Pancreas (tissue), 10 donors: ENCODE measurements at places on chromosomes 3 and 15. TPM values are rescaled to one million over a fixed set of nuclear protein-coding genes. Genes with fewer than 3 reads are reported as not detected.

- H3K36me3 ChIP-seq: no peaks in the 10 kb centered on the region
- no peak overlapping the region for H3K4me3 ChIP-seq
- no peak overlapping the region for H3K27ac ChIP-seq
- H3K4me1 ChIP-seq: no peaks in the 10 kb centered on the region
Measured at GRCh38 chr3:34011171-34012101, 213.0 kb downstream of the PDCD6IP start.

DNA sequence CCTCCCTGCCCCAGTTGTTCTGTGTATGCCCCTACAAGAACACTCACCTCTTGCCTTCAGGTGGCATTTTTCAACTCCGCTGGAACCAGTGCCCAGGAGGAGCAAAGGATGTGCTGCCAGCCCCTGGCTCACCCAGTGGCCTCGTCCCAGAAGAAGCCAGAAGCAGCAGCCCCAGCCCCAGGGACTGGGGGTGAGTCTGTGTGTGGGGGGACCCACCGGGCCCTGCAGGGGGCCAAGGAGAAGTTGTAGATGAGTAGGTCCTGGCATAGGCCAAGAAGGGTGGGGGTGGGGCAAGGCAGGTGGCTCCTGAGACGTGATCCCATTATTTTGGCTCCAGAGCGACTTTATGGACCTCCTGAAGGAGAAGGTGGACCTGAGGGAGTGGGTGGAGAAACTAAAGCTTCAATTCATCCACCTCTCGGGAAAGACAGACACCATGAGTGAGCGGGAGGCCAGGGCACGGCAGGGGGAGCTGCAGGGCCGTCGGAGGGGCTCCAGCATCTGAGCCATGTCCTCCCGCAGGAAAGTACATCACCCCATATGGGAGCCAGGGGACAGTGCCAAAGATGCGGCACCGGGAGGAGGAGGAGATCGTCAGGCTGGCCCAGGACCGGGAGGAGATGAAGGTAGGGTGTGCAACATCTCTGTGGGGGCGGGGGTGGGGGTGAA, 29.3 kb downstream of the NGRN start:
- no peaks in the 10 kb centered on the region for H3K4me1 ChIP-seq
- DNase-seq: peak; percentile 39
- H3K36me3 ChIP-seq: no peaks in the 10 kb centered on the region
- H3K27ac ChIP-seq: peak overlapping the region; percentile 76

DNA sequence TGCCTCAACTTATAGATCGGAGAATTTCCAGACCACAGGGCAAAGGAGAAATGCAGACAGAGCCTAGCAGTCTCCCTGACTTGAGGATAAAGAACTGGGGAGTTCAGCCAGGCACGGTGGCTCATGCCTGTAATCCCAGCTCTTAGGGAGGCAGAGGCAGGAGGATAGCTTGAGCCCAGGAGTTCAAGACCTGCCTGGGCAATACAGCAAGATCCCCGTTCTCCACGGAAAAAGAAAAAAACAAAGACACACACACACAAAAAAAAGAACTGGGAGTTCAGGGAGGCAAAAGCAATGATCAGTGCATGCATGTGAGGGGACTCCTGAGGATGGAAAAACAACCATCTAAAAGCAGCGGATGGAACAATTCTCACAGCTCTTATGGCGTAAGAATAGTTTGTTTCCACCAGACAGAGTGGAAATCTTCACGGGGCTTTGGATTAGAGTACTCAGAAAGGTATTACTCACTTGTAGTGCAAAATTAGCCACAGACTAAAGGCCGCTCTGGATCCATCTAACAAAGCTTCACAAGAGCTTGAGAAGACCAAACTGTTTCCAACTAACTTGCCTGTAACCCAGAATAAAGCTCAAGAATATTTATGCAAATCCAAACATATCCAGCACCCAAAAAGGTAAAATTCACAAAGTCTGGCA, 16.3 kb downstream of the SEC11A start:
- no peak overlapping the region for H3K4me3 ChIP-seq
- no peaks in the 10 kb centered on the region for H3K27me3 ChIP-seq
- no peak overlapping the region for H3K27ac ChIP-seq
- no peak for DNase-seq
- H3K36me3 ChIP-seq: no peaks in the 10 kb centered on the region

DNA sequence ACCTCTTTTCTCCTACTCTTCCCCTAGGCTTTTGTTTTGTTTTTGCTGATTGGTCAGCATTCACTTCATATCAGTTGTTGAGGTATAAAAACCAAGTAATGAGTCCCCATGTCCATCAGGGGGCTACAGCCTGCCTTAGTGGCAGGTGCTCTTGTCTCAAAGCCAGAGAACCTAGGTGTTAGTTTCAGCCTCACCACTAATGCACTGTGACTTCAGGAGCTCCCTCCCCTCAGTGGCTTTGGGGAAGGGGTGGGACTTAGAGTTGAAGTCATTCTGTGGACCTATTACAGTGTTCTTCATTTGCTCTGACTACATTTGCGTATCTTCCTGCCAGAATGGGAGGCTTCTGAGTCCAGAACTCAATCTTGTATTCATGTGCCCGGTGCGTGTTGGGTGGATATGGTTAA, 41.6 kb downstream of the NR2C2 start:
- H3K27ac ChIP-seq: no peak overlapping the region
- H3K4me3 ChIP-seq: no peak overlapping the region
- no peaks in the 10 kb centered on the region for H3K36me3 ChIP-seq
- H3K4me1 ChIP-seq: peaks cover 10% of the 10 kb centered on the region
- DNase-seq: no peak

DNA sequence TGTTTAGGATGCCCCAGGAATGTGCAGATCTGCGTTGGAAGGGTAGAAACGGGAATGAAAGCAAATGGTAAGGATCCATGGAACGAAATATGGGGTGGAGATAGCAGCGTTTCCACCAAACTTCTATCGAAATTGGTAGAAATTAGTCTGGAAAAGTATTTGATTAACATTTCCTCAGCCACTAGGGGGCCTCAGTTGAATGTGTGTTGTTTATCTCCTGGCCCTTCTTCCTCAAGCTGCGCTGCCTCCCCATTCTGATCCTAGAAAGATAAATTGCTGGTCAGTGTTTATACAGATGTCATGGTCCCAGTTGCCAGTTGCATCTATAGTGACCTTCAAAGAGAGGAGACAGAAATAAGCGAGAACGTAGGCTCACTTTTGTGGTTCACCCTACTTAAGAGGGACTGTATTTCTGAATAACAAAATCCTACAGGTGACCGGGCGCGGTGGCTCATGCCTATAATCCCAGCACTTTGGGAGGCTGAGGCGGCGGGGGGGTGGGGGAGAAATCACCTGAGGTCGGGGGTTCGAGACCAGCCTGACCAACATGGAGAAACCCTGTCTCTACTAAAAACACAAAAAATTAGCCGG, 457.1 kb downstream of the SQOR start:
- H3K4me3 ChIP-seq: no peak overlapping the region
- no peaks in the 10 kb centered on the region for H3K27me3 ChIP-seq
- H3K27ac ChIP-seq: no peak overlapping the region
- no peaks in the 10 kb centered on the region for H3K4me1 ChIP-seq
- DNase-seq: no peak

The LTK gene
- total RNA-seq: 0.17 TPM

The SERPINI2 gene
- total RNA-seq: 213 TPM

The CATSPER2 gene
- total RNA-seq: 4.2 TPM

The CPNE4 gene
- total RNA-seq: 0.14 TPM

The TMEM158 gene
- 1.3 TPM for total RNA-seq
